ENCODE measurements at places on chromosomes 4 and X. TPM values are rescaled to one million over a fixed set of nuclear protein-coding genes. Genes with fewer than 3 reads are reported as not detected.
A peak's percentile ranks its signal among the peaks of the same experiment; 100 is the strongest.

- no peak for DNase-seq
Observed at GRCh38 chrX:15298780-15299179, 16.7 kb downstream of the ASB11 start.

DNA sequence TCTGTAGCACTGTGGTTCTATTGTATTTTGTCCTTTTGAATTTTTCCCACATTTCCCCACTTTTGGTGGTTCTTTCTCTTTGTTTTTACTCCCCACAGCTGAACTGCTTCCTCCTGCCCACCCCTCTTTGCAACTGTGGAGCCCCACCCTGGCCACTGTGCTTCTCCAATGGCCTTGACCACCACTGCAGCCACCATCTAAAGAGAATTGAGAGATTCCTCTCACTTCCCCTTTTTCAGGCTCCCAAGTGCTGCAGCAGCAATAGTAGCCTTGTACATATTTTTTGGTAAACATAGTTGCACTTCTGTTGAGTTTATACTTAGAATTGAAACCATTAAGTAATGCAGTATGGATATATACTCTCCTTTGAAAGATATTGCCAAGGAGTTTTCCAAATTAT, 51.3 kb upstream of the FRMPD3 start:
- no peak for DNase-seq

DNA sequence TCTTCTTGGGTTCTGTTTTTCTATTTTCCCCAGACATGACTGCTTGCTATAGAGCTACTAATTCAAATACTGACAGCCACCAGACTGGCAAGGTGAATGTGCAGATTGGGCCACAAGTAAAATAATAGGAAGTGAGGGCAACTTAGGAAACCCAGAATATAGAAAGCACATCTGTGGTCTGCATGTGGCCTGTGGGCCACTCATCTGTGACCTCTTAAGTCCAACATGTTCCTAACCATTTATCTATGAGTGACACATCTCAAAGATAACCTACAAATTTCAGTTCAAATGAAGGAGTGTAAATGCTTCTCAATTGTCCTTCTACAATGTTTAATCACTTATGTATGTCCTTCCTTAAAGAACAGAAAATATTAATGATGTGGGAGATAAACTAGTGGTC, 128.9 kb downstream of the REELD1 start:
- DNase-seq = no peak

GRCh38 chr4:154626793-154627484, 14.5 kb upstream of the FGG start:
- DNase-seq = peak; percentile 51

DNA sequence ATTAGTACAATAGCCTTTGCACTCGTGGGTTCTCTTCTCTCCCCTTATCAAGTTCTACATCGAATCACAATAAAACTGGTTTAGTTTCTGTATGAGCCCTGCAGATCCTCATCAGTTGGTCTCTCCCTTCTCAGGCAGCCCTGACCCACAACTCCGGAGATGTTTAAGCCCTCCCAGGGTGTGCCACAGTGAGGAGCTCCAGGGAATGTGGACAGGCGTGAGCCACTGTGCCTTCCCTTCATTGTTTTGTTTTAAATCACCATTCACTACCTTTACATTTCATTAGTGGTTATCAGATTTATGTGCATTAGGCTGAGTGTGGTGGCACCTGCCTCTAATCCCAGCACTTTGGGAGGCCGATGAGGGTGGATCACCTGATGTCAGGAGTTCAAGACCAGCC, 133.2 kb downstream of the LARP7 start:
- DNase-seq = no peak

The MAP7D2 gene
- 3.2 TPM for polyA plus RNA-seq

The EMCN gene
- 137 TPM for polyA plus RNA-seq

The FREM3 gene
- polyA plus RNA-seq = 0.10 TPM
